Hypothalamus (tissue), 51 donors: ENCODE measurements at places on chromosomes 6 and 20.
A peak's percentile ranks its signal among the peaks of the same experiment; 100 is the strongest.

DNA sequence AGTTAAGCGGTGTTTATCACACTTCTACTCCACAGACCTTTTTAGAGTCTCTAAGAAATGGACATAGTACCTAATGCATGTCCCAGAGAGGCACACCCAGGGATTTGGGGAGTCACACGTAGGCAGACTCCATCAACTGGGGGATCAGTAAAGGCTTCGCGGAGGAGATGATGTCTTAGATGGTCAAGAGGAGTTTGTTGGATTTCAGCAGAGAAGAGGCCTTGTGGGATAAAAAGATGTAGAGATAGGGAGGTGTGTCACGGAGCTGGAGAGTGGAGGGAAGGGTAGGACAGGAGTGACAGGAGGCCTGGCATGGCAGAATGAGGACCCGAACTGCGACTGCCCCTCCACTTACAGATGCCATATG lies 9.1 kb downstream of the DYNLRB1 start:
- DNase-seq: no peak

DNA sequence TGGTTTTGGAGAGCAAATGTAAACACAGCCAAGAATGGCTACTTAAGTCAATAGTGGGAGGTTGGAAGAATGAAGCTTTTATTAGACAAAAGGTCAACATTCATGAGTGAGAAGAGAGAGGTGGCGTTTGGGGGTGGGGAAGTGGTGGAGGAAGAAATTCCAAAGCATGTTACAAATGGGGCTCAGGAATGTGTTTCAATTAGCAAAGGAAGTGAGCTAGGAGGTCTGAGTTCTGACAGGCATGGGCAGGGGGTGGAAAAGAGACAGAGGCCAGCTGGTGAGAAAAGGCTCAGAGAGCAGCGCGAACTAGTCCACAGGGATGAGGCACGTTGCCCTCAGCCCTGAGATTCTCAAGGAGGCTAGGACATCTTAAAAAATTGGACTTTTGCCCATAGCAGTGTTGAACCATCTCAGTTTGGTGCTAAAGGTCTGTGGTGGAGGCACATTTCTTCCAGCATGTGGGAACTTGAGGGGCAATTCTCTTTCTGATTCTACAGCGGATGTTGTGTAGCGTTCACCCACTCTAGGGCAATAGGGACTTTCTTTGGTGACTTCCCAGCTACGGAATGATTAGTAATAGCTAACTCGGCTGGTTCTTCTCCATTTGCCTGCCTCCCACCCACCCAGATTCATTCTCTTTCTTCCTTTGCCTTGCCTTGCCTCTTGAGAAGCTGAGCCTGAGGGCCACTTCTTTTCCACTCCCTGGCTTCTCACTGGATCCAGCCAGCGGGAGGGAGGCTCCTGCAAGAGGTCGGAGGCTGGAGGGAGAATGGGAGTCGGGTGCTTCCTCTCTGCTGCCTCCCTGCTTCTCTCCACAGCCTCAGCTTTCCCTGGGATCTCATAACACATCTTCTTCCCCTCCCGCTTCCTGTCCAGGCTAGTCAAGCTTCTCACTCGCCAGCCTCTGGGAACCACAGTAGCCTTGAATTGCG lies 45.1 kb upstream of the NEDD9 start:
- no peak for DNase-seq

DNA sequence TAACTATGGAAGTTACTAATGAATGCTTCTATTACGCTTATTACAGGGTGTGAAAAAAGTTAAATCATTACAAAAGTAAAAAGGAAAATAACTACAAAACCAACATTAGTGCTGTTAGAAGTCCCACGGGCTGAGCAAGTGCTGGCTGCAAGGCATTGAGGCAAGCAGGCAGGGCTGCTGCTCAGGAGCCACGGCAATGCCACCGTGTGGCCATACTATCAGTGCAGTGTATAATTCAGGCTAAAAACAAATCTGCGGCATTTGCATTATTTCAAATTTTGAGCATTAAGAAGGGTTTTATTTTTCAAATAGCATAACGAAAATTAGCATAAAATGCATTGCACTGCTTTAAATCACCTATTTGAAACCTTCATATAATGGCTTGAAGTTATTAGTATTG lies 17.1 kb downstream of the IFNGR1 start:
- no peak for DNase-seq

DNA sequence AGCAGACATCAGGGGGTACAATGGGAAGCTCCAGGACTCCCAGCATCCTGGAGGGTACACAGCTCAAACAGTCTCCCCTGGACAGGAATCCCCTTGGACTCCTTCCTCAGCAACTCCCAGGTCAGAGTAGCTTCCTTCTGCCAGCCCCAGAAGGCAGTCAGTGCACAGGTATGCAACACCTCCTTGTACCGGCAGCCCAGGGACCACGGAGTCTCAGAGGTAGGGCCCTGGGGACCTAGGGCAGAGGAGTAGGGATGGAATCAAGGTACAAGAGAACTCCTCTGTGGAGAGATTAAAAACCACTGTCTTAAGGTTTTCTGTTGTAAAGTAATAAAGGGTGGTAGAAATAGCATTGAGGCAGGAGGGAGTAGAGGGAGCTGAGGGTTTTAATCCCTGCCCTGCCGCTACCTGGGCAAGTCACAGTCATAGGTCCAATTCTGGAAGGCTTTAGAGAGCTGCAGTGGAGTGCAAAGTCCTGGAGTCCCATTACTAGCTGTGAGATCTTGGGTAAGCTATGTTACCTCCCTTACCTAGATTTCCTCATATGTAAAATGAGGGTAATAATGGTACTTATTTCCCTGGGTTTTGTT lies 7.5 kb downstream of the TP53TG5 start:
- no peak for DNase-seq

DNA sequence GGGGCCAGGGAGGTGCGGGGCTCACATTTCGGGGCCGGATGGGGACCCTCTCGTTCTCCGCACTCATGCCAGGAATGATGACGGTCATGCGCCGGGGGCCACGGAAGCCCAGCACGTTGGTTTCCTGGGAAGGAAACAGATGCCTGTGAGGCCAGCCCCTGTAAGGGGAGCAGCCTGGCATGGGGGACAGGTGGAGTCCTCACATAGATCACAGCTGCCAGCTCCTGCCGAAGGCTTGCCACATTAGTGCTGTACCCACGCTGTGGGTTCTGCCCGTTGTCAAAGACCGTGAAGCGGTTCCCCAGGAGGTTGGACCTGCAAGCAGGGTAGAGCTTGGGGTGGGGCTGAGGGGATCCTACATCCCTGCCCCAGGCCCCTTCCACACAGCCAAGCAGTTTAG lies 6.7 kb upstream of the TEAD3 start:
- no peak for DNase-seq

GRCh38 chr20:23042270-23042669 lies 7.2 kb downstream of the SSTR4 start:
- no peak for DNase-seq

- no peak for DNase-seq
Observed at GRCh38 chr6:89758830-89759229, 60.8 kb downstream of the MDN1 start.

DNA sequence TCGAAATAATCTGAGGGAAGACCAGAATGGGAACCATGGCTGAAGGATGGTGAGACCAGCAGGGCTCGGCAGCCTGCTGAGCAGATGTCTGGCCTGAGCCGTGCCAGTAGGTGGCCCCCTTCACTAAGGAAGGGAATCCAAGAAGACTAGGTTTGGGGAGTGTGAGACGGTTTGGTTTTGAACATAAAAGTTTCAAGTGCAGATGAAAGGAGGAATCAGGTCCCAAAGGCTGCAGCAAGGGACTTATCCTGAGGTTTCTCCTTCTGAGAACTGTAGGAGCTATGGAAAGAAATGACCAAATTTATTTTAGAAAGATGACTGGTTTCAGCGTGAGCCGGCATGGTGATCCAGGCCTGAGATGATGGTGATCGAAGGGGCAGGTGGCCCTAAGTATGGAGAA lies 4.6 kb upstream of the OSER1 start:
- DNase-seq: peak; percentile 3
